Fibroblast of lung (primary cell): ENCODE measurements at places on chromosomes 3 and 15.

DNA sequence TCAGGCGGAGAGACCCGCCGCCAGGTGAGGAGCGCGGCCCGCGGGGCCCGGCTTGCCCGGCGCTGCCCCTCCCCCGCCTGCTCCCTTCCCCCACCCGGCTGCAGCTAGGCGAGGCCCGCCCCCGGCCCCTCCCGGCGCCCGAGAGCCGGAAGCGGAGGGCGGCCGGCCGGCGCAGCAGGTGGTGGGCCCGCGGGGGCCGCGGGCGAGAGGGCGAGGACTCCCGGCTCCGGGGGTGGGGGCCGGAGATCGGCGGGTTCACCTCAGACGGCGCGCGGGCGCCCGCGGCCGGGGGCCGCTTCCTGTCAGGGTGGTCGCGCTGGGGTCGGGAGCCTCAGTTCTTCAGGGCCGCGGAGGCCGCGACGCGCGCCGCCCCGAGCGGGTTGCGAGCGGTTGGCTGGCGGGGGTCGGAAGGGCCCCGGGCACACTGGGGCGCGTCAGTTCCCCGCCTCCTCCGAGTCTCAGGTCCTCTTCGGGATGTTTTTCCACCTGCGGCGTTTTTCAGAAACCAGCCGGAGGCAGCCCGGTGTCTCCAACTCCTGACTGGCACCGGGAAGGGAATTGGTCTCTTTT, 395 bp downstream of the ZFAND6 start:
- H3K4me3 ChIP-seq = peak overlapping the region; percentile 70
- peak overlapping the region; percentile 87 for H3K27ac ChIP-seq
- H3K27me3 ChIP-seq = no peaks in the 10 kb centered on the region
- peaks cover 4% of the 10 kb centered on the region for H3K4me1 ChIP-seq
- H3K36me3 ChIP-seq = no peaks in the 10 kb centered on the region
- peak; percentile 29 for DNase-seq

GRCh38 chr15:62958528-62959363, 83.8 kb upstream of the TPM1 start:
- no peaks in the 10 kb centered on the region for H3K36me3 ChIP-seq
- H3K27ac ChIP-seq = no peak overlapping the region
- no peak overlapping the region for H3K4me3 ChIP-seq

- peaks cover 9% of the 10 kb centered on the region for H3K4me1 ChIP-seq
- H3K36me3 ChIP-seq = peaks cover 10% of the 10 kb centered on the region
- H3K27me3 ChIP-seq = no peaks in the 10 kb centered on the region
- H3K4me3 ChIP-seq = no peak overlapping the region
- DNase-seq = no peak
- peak overlapping the region; percentile 40 for H3K27ac ChIP-seq
Measured at GRCh38 chr3:197957790-197958133, 2.3 kb upstream of the LMLN start.

- no peaks in the 10 kb centered on the region for H3K36me3 ChIP-seq
- DNase-seq = no peak
- no peak overlapping the region for H3K4me3 ChIP-seq
- no peak overlapping the region for H3K27ac ChIP-seq
Measured at GRCh38 chr3:177181418-177181817, 15.9 kb downstream of the TBL1XR1 start.

- H3K4me1 ChIP-seq = peaks cover 3% of the 10 kb centered on the region
- H3K36me3 ChIP-seq = no peaks in the 10 kb centered on the region
- H3K4me3 ChIP-seq = peak within 1 kb of the TSS; percentile 56
- peak within 1 kb of the TSS; percentile 95 for H3K27ac ChIP-seq
Measured at GRCh38 chr15:35545824-35546510, at the start of gene DPH6. TSS of gene DPH6 (minus strand) at chr15:35546165. CDS start at chr15:35546141, 24 bp downstream.

GRCh38 chr3:75341324-75342067, 322.6 kb upstream of the FRG2C start:
- no peaks in the 10 kb centered on the region for H3K36me3 ChIP-seq
- no peaks in the 10 kb centered on the region for H3K4me1 ChIP-seq
- no peaks in the 10 kb centered on the region for H3K27me3 ChIP-seq
- H3K4me3 ChIP-seq = no peak overlapping the region
- DNase-seq = no peak
- no peak overlapping the region for H3K27ac ChIP-seq

GRCh38 chr3:46566040-46566641, at the start of gene LRRC2:
TSS of gene LRRC2 (minus strand) at chr3:46566302. CDS start at chr3:46551591, 14,711 bp downstream.
- no peak within 1 kb of the TSS for H3K27ac ChIP-seq
- H3K4me3 ChIP-seq = peak within 1 kb of the TSS; percentile 45
- no peaks in the 10 kb centered on the region for H3K36me3 ChIP-seq

DNA sequence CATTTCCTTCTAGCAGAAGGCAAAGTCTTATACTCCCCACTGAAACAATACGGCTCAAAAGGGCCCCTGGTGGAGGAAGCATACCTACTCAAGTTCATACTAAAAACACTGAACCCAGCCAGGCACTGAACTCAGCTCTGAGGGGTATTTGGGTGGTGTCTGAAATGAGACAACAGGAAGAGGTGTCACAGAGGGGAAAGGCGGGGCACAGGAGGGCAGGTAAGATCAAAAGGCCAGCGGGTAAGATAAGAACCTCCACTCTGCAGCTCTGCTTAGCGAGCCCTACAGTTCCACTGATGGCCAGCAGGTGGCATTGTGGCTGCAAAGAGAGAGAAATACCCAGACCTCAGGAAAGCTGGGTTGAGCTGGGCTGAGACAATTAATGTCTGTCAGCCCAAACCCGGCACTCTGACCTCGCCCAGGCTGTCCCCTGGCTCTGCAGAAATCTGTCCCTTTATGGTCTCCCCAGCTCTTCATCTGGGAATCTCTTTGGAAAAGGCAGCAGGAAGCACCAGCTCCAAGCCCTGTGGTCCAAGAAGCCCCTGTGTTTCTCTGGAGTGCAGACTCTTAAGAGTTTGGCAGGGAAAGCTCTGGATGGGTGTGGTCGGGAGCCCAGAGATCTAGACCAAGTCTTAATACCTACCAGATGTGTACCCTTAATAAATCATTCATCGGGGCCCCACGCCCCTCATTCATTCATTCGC, 8.4 kb downstream of the MFGE8 start:
- peaks cover 2% of the 10 kb centered on the region for H3K4me1 ChIP-seq
- H3K27me3 ChIP-seq = no peaks in the 10 kb centered on the region
- DNase-seq = peak; percentile 50
- no peak overlapping the region for H3K4me3 ChIP-seq

GRCh38 chr15:51267051-51267702, 71.2 kb downstream of the CYP19A1 start:
- H3K36me3 ChIP-seq = no peaks in the 10 kb centered on the region
- peak overlapping the region; percentile 44 for H3K4me3 ChIP-seq
- no peaks in the 10 kb centered on the region for H3K4me1 ChIP-seq
- DNase-seq = no peak
- H3K27me3 ChIP-seq = peaks cover 28% of the 10 kb centered on the region
- H3K27ac ChIP-seq = no peak overlapping the region

DNA sequence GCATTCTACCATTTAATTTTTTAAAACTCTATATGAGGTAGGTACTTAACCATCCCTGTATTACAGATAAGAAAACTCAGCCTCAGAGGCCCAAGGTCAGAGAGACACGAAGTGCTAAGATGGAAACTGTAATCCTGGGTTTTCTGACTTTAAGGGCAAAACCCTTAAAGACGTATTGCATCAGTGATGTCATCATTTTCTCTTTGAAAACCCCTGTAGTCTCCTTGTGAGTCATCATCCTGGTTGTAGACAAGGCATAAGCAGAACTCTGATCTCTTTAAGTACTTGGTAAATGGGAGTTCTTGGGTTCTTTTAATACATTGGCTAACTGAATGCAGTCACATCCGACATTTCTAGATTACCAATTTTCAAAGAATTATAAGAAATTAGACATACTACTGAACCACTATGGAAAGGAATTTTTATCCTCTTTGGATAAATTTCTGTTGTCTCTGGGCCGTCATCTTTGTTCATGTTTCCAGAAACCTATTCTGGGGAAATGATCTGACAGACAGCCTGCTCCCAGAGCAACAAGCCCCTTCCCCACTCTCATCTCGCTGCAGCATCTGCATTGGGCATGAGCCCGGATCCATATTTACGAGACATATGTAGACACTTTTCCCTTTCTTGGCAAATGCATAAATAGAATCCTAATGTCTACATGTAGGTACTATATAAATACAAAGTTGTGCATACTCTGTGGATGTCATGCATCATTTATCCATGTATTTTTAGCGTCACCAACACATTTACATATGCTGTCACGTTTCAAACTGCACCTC, 48.7 kb upstream of the MDFIC2 start:
- no peaks in the 10 kb centered on the region for H3K36me3 ChIP-seq
- H3K27me3 ChIP-seq = no peaks in the 10 kb centered on the region
- DNase-seq = peak; percentile 23
- no peak overlapping the region for H3K4me3 ChIP-seq
- no peaks in the 10 kb centered on the region for H3K4me1 ChIP-seq

DNA sequence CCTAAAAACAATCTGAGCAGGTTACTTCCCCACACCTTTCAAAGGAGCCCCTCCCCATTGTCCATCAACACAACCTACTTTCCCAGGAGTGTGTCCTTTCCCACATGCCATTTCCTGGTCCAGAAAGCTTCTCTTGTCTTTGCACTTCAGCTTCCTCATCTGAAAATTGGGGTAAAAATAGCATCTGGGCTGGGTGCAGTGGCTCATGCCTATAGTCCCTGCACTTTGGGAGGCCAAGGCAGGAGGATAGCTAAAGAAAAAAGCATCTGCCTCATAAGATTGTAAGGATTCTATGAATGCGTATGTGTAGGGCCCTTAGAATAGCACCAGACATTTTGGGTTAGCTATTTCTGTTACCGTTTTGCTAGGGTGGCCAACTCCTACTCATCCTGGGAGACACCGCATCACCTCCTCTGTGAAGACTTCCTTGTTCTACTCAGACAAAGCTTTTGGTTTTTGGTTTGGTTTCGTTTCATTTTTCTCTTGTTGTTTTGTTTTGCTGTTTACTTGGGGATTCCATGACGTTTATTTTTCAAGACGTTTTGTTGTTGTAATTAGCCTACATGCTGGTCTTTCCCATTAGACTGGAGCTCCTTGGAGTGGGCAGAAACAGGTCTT, 224.4 kb upstream of the TLE3 start:
- no peak overlapping the region for H3K4me3 ChIP-seq
- H3K27me3 ChIP-seq = no peaks in the 10 kb centered on the region
- peaks cover 47% of the 10 kb centered on the region for H3K4me1 ChIP-seq
- no peaks in the 10 kb centered on the region for H3K36me3 ChIP-seq
- DNase-seq = no peak

- H3K4me1 ChIP-seq = peaks cover 2% of the 10 kb centered on the region
- H3K36me3 ChIP-seq = no peaks in the 10 kb centered on the region
- H3K27ac ChIP-seq = no peak overlapping the region
- H3K4me3 ChIP-seq = no peak overlapping the region
- peaks cover 6% of the 10 kb centered on the region for H3K27me3 ChIP-seq
Measured at GRCh38 chr3:69241769-69242168, 119.4 kb upstream of the LMOD3 start.

- no peaks in the 10 kb centered on the region for H3K27me3 ChIP-seq
- no peak overlapping the region for H3K27ac ChIP-seq
- no peaks in the 10 kb centered on the region for H3K36me3 ChIP-seq
- no peaks in the 10 kb centered on the region for H3K4me1 ChIP-seq
- DNase-seq = no peak
Measured at GRCh38 chr15:62957130-62957529, 85.4 kb upstream of the TPM1 start.

DNA sequence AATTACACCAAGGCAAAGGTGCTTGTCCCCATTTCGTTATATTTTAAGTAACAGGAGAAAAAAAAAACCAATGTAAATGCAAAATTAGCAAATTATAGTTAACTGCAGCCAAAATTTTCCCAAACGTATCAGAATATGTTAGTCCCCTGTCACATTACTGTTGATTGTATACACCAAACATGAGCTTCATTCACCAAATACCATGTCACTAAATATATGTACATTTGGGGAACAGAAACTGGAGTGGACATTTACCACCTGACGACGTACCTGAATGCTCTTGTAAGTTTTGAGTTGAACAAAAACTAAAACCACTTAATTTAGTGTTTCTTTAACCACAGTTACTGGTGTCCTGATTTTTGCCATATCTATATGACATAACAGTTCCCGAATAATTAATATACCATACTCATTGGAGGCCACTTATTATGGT, 3.3 kb upstream of the FOXP1 start:
- H3K4me3 ChIP-seq = no peak overlapping the region
- H3K36me3 ChIP-seq = no peaks in the 10 kb centered on the region
- peaks cover 4% of the 10 kb centered on the region for H3K4me1 ChIP-seq
- H3K27ac ChIP-seq = no peak overlapping the region

DNA sequence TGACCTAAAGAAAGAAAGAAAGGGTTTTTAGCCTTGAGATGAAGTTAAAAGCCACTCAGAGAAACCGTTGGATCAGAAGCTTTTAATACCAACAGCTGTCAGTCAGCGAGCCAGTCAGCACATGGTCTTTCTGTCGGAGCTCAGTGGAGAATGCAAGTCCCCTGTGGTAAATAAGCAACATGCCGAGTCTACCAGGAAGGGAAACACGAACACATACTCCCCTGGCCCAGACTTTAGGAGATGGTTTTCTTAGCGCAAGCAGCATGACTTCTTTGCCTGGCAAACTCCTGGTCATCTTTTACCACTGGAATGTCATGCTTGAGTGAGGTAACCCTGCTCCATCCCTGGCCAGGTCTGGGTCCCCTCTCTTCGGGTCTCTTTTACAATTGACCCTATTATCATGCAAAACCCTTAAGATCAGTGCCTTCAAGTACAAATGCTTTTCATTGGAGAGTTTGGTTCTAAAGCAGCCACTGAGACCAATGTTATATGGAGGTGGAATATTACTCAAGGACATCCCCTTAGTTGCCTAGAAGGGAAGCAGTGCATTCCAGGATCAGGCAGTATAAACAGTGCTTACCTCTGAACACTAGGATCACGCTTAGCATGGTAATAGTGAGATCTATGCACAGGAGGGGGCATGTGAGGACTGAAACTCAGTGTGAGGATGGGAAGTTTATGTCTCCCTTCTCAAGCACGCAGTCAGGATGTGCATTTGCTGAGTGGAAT, 28.2 kb downstream of the SLCO3A1 start:
- H3K27ac ChIP-seq = no peak overlapping the region
- H3K4me3 ChIP-seq = no peak overlapping the region
- no peak for DNase-seq
- H3K4me1 ChIP-seq = peaks cover 12% of the 10 kb centered on the region
- no peaks in the 10 kb centered on the region for H3K36me3 ChIP-seq

DNA sequence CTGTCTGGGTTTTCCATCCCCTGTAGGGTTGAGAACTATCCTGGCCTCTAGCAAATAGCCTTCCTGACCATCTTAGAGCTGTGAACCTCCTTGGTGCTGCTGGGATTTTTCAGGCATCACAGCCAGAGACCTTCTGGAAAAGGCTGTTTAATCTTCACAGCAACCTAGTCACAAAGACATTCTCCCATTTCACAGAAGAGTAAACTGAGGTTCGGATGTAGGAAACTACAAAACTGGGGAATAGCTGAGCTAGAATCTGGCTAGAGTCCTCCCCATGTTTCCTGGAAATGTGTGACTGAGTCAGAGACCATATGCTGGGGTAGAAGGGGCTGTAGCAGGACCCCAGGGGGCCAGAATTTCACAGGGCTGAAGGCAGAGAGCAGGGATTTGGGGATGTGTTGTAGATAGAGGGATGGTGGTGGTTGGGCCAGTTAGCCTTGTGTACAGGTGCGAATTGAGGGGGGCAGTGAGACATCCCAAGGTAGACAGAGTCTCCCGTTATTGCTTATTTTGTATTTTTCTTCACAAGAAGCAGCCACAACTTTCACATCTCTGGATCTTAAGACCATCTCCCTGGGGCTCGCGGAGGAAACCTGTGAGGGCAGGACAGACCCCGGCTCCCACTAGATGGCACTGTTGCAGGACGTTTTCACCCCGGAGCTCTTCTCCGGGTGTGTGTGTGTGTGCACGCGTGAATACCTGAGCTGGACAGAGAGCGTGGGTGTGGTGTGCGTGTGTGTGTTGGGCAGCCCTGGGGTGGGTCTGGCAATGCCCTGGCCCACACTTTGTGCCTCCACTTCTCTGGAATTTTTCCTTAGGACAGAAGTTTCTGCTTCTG, 66.9 kb upstream of the PRR23C start:
- DNase-seq = peak; percentile 67
- H3K36me3 ChIP-seq = no peaks in the 10 kb centered on the region
- H3K27ac ChIP-seq = no peak overlapping the region
- H3K4me1 ChIP-seq = no peaks in the 10 kb centered on the region
